ENCODE measurements at places on chromosomes 11 and 22. TPM values are rescaled to one million over a fixed set of nuclear protein-coding genes. Genes with fewer than 3 reads are reported as not detected.

DNA sequence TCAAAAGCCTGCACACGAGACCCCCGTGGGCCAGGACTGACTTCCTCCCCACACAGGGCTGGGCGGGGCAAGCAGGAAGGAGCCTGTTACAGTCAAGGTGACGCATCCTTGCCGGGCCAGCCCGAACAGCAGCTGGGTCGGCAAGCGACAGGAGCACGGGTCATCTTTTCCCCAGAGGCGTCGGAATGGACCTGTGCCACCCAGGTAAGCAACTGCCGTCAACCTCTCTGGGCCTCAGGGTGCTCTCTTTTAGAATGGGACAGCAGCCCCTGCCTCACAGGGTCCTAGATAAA lies at the start of gene CYTH4:
Gene CYTH4, plus strand, starts transcription at position 124 of the 293 bp plus-strand sequence. Its CDS starts 62 bp downstream, at position 186.
- peak; percentile 28 for DNase-seq
- no peak within 1 kb of the TSS for H3K27ac ChIP-seq
- peaks cover 10% of the 10 kb centered on the region for H3K4me1 ChIP-seq
- H3K27me3 ChIP-seq: no peaks in the 10 kb centered on the region
- no peak within 1 kb of the TSS for H3K4me3 ChIP-seq
- no peaks in the 10 kb centered on the region for H3K36me3 ChIP-seq

DNA sequence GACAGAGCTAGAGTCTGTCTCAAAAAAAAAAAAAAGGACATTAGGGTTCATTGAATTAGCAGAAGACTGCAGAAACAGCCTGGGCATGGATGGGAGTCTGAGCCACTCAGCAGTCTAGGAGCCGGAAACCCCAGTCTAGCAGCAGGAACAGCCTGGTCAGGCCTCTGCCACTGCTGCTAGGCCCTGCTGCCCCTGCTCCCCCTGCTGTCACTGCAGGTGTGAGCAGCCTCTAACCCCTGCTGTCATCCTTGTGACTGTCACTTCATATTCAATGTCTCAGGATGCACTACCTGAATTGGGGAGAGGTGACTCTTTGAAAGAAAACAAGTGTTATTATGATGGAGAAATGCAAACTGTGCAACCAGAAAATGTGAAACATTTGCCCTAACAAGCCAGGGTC lies 7.0 kb upstream of the DDX17 start:
- H3K4me1 ChIP-seq: no peaks in the 10 kb centered on the region
- H3K27ac ChIP-seq: no peak overlapping the region
- H3K27me3 ChIP-seq: no peaks in the 10 kb centered on the region
- DNase-seq: no peak

- H3K4me1 ChIP-seq: peaks cover 10% of the 10 kb centered on the region
- H3K27me3 ChIP-seq: no peaks in the 10 kb centered on the region
- peaks cover 5% of the 10 kb centered on the region for H3K36me3 ChIP-seq
- DNase-seq: no peak
Observed at GRCh38 chr11:61331651-61332050, 1.3 kb downstream of the DDB1 start.

GRCh38 chr11:65620666-65621065 lies 5.1 kb downstream of the PCNX3 start:
- H3K36me3 ChIP-seq: peaks cover 4% of the 10 kb centered on the region
- no peak overlapping the region for H3K4me3 ChIP-seq
- no peak for DNase-seq

DNA sequence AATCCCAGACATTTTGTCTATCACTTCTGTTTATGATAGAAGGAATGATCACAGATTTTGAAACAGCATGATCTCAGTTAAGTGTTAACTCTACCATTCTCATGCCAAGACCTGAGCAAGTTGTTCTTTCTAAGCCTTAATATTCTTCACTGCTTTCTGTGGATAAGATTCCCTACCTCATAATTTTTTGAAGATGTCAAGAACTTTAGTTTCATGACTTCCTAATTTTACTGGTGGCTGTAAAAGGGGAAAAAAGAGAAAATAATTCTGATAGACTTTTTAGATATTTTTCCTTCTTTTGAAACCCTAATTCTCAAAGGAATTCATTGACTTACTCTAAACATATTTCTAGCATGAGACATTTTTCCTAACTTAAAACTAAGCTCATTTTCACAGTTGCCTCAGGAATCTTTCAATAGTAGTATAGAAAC lies 520.0 kb upstream of the LUZP2 start:
- no peaks in the 10 kb centered on the region for H3K36me3 ChIP-seq
- no peak overlapping the region for H3K4me3 ChIP-seq
- H3K4me1 ChIP-seq: no peaks in the 10 kb centered on the region
- H3K27ac ChIP-seq: no peak overlapping the region

Gene ALG9
- total RNA-seq: 29.1 TPM

Gene SLC1A2
- total RNA-seq: not detected

Gene TRIM22
- 73.4 TPM for total RNA-seq

Gene CLCF1
- 5.8 TPM for total RNA-seq

Data from endothelial cell of umbilical vein (primary cell).